ENCODE measurements at places on chromosomes 5 and 9. TPM values are rescaled to one million over a fixed set of nuclear protein-coding genes. Genes with fewer than 3 reads are reported as not detected.

FAM151B gene
- total RNA-seq = 1.2 TPM

SMIM32 gene
- not detected for total RNA-seq

GPR150 gene
- not detected for total RNA-seq

CCDC187 gene
- not detected for total RNA-seq

MOB3B gene
- 8.6 TPM for total RNA-seq

SPARC gene
- 17.0 TPM for total RNA-seq

ACER2 gene
- total RNA-seq = 2.5 TPM

CDC20B gene
- total RNA-seq = 0.09 TPM

CMBL gene
- total RNA-seq = 22.7 TPM

CAVIN4 gene
- 0.44 TPM for total RNA-seq

FOXB2 gene
- not detected for total RNA-seq

GCNT4 gene
- total RNA-seq = 0.35 TPM

IL5 gene
- not detected for total RNA-seq

PCDH12 gene
- not detected for total RNA-seq

SPINK7 gene
- total RNA-seq = not detected

ALDH1A1 gene
- 5,595 TPM for total RNA-seq

IFNA13 gene
- not detected for total RNA-seq

GFI1B gene
- total RNA-seq = not detected

HRH2 gene
- 0.77 TPM for total RNA-seq

TMEM171 gene
- 6.3 TPM for total RNA-seq

BTNL3 gene
- not detected for total RNA-seq

MEF2C gene
- total RNA-seq = not detected

SERINC5 gene
- total RNA-seq = 6.7 TPM

NOL6 gene
- total RNA-seq = 69.2 TPM

SOX30 gene
- total RNA-seq = not detected

GMCL2 gene
- total RNA-seq = not detected

PCDHA10 gene
- total RNA-seq = 0.03 TPM

TAF11L2 gene
- not detected for total RNA-seq

POC5 gene
- 12.5 TPM for total RNA-seq

ZNF189 gene
- 8.8 TPM for total RNA-seq

MSX2 gene
- total RNA-seq = 4.9 TPM
